ENCODE measurements at places on chromosomes 6 and 20.

DNA sequence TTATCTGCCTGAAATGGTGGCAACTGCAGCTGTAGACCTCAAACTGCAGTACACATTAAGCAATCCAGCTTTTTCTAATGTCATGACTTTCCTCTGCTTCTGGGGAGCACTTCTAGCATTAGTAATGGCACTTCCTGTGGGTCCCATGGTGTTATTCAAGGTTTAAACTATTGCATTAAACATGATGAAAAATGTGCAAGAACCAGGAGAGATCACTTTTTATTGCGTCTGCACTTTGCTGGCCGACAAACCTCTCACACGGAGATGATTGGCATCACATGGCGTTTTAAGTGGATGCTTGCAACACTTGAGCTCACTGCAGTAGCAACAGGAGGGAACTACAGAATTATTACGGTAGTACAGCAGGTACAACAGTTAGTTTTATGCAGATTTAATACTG, 148.4 kb downstream of the HIVEP2 start:
- DNase-seq: no peak

GRCh38 chr6:169131390-169131789, 122.3 kb downstream of the THBS2 start:
- DNase-seq: no peak

GRCh38 chr6:36129941-36130666, at the start of gene MAPK13:
TSS of gene MAPK13 (plus strand) at chr6:36130513. CDS start at chr6:36130583, 70 bp downstream.
- DNase-seq: peak; percentile 48

GRCh38 chr6:27829453-27830211, 82.6 kb downstream of the OR2B2 start:
- DNase-seq: no peak

- no peak for DNase-seq
These were observed 33.0 kb upstream of the SPDEF start for GRCh38 chr6:34589140-34589539.

GRCh38 chr6:167567142-167568033, 242.5 kb downstream of the TTLL2 start:
- no peak for DNase-seq

- no peak for DNase-seq
These were observed 6.5 kb downstream of the PPP1R18 start for GRCh38 chr6:30679765-30680535.

DNA sequence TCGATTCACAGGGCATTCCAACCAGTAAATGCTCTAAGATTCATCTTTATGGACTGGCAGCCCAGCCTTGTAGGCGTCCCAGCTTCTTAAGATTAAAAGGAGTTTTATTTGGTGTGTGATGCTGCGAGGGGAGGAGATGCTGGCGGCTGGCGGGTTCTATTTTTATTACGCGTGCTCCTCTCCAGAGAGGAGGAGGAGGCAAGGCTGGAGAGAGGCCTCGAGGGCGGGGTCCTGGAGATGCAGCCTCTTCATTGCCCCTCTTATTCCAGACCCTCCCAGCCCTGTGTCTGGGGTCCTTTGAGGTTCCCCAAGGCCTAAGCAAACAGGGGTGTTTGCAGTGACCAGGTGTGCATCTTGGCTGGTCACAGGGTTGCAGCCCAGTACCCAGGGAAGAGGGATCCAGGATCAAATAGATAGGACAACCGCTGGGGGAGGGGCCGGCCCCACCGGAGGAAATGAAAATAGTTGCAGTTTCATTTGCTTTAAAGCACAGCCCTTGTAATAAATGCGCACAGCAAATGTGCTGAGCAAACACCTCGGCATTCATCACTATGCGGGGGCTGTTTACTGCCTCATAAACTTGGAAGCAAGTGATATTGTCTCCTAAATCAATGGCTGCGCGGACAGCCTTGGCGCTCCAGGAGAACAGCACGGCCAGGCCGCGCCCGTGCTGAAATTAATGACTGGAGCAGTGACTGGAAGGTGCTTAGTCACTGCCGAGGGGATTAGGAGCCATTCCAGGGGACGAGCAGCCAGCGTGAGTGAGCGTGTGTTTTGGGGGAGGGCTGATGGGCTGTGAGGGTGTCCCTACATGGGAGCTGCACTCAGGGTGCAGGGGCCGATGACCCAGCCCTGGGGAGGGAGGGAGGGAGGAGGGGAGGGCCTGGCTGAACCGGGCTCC, 83.0 kb downstream of the TMEM242 start:
- DNase-seq: peak; percentile 44

- no peak for DNase-seq
These were observed 32.9 kb downstream of the COX4I2 start for GRCh38 chr20:31670371-31671228.

GRCh38 chr6:95948324-95948723, 67.5 kb upstream of the FUT9 start:
- no peak for DNase-seq

- no peak for DNase-seq
These were observed 113.4 kb downstream of the SCP2D1 start for GRCh38 chr20:18926965-18927364.

DNA sequence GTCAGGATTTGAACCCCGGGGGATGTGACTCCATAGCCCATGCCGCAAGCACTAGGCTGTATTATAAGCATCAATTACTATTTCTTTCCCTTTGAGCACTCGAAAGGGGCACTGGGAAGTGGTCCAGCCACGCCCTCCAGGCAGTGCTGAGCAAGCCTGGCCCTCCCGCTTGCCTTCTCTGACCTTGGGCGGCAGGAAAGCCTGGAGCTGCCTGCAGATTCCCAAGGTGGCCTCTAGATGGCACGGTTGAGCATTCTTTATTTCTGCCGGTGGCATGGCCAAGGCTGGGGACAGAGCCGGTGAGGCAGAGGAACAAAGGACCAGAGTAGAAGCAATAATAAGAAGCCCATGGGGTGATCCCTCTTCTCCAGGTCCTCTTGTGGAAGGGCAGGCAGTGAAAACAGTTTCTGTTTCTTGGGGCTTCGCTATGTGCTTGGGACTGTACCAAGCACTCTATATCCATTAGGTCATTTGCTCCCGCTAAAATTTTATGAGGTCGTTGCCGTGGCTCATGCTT, 32.0 kb downstream of the ARHGAP40 start:
- DNase-seq: peak; percentile 61

- no peak for DNase-seq
These were observed 6.1 kb upstream of the ULBP3 start for GRCh38 chr6:150075034-150075421.

DNA sequence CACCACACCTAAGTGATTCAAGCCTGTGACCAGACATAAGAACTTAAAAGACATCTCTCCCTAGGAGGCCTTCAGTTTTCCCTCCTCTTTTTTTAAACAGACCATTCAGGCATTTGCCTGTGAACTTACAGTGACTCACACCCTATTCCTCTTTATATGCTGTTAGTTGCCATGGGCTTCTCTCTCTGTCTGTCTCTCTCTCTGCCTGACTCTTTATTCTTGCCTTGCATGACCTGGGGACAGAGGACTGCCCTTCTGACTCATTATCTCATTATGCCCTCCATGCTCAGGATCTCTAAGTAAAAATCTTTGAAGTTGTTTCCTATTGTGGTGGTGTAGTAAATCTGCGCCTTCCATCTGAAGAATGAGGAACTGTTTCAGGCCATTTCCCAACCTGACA, 442.2 kb upstream of the MAN1A1 start:
- no peak for DNase-seq

DNA sequence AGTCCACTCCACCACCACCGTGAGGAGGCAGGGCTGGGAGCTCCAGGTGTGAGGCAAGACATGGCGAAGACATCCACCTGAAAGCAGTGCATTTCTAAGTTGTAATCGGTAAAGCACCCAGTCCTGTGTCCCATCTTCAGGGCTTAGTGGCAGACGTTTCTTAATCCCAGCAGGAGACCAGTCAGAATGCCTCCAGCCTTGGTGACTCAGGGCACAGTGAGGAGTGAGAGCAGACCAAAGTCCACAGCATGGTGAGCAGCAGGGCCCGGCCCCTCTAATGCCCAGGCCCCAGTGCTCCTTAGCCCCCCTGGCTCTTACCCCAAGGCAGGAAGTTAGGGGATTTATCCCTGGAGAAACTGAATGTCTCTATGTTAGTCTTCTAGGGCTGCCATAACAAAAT, 183.9 kb downstream of the SYNDIG1 start:
- peak; percentile 41 for DNase-seq

DNA sequence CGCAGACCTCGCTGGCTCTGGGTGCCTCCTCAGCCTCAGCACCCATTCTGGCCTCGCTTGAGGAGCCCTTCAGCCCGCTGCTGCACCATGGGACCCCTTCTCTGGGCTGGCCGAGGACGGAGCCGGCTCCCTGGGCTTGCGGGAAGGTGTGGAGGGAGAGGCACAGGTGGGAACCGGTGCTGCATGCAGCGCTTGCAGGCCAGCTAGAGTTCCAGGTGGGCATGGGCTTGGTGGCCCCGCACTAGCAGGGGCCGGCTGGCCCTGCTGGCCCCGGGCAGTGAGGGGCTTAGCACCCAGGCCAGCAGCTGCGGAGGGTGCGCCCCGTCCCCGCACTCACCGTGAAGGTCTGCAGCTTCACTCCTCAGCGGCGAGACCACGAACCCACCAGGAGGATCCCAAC, 30.4 kb downstream of the DEFB114 start:
- no peak for DNase-seq

DNA sequence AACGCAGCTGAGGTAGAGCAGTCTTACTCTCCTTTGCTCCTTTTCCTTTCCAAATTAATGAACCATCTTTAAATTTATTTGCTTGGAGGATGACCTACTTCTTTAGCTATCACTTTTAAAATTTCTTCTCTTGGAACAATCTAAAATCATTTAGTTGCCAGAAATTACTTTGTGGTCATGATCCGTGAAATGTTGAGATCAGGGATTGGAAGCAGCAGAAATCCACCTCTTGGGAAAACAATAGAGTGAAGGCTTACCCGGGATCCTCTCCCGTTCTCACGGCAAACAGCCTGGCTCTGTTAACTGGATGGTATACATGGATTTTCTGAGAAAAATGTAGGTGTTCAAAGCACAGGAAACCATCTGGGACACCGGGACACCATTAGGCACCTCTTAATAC, 7.7 kb downstream of the AKAP12 start:
- no peak for DNase-seq

GRCh38 chr6:36820700-36821580, 18.3 kb downstream of the CPNE5 start:
- DNase-seq: no peak

DNA sequence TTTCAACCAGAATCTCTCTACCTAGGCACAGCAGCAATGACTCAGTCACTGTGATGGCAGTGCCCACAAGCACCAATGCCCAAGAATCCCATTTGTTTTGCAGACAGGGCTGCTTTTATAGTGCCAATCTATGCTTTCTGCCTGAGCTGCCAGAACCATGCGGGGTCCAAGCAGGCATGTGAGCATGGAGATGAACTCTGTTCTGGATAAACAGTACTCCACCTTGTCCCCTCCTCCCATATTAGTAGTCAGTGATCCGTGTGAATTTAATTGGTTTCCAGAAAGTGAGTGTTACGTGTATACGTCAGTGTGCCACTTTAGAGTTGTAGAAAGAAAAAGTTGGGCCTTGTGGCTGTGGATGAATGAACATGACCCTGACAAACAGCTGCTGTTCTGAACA, 79.4 kb downstream of the SASH1 start:
- DNase-seq: no peak

DNA sequence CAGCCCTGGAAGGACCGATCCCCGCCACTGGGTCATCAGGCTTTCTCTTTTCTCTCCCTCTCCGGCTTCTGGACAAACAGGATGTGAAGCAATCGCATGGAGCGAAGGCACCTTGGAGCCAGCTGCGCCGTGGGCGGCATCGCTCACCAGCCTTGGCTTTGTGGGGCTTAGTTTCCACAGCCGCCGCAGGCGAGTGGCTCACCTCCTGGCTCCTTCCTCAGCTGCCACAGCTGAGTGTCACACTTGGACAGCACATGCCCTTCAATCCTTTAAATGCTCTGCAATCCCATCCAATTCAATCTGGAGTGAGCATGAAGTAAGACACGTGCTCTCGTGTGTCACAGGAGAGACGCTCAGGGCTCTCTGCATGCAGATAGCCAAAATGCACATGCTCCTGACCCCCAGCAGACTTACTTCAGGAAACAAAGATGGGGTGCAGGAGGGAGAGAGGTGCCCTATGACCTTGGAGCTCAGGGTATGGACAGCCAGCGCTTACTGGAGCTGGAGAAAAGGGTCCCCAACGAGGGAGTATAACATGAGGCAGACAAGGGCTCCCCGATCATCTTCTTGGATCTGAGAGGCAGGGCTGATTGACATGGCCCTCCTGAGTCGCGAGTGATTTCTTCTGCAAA, 70.9 kb downstream of the BMP7 start:
- DNase-seq: no peak

- peak; percentile 4 for DNase-seq
These were observed 122.6 kb upstream of the MLN start for GRCh38 chr6:33926451-33926850.

GRCh38 chr6:75791881-75792280, 42.8 kb downstream of the MYO6 start:
- DNase-seq: no peak

Measured in ACHN (cell line).